Effector CD4-positive, alpha-beta T cell (primary cell): ENCODE measurements at places on chromosomes 13 and 19.
A peak's percentile ranks its signal among the peaks of the same experiment; 100 is the strongest.

GRCh38 chr19:41792513-41793413, 3.6 kb upstream of the CEACAM3 start:
- peak; percentile 28 for DNase-seq

DNA sequence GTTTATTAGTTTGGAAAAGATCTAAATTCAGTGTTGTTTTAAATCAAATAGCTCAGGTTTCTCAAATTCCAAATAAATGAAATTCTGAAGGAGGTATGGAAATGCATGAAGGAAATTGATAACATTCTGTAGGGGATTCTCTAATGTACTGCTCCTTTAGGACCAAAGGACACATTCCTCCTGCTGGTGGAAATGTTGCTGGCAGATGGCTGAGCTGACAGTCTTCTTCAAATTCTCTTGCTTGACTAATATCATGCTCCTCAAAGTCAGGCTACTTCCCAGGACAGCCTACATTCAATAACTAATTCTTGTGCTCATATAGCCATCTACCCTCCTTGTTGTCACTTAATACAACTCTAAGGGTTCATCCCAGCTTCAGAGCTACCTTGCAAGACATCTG, 1118.5 kb downstream of the PCDH9 start:
- no peak for DNase-seq

- no peak for DNase-seq
These were observed 100.2 kb downstream of the ENOX1 start for GRCh38 chr13:43686557-43686956.

DNA sequence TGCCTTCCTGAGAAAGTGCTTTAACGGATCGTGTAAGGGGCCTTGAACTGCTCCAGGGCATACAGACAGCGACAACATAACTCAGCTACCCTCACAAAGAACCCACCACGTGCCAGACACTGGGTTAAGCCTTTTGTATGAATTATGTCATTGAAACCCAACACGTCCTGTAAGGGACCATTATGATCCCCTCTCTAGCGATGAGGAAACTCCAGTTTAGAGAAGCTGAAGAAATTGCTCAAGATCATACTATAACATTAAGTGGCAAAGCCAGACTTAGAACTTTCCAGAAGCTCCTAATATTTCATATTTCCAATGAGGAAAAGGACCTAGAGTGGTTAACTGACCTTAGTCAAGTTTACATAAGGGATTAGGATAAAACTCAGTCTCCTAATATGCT, 57.0 kb upstream of the RAP2A start:
- no peak for DNase-seq

DNA sequence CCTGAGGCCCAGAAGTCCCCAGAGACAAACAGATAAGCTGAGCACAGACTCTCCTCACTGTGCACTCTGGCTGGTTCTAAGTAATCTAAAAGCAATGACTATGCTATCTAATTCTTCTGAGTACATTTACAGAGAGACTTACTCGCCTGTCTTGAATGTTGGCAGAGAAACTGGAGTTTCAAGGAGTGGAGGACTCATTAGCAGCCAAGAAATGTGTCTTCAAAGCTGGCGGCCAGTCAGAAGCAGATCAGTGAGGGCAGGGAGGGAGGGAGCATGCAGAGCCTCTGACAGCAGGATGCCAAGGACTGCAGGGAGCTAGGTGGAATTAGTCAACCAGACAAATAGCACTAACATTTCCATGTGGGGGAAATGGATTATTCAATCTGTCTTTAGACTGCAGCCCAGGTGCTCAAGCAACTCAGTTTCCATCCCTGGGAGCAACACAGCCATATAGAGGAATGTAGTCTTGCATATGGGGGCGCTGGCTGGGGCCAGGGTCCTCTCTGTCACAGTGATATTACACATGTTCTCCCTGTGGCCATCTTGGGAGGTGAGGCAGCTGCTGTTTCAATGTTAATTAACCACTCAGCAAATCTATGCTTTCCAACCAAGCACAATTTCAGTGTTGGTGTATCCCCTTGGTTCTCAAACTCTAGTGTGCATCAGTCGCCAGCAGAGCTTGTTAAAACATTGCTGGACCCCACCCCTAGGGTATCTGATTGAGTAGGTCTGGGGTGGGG, 97.9 kb downstream of the CCNA1 start:
- DNase-seq = no peak

- DNase-seq = no peak
These were observed 258.6 kb upstream of the DACH1 start for GRCh38 chr13:72125561-72125960.

DNA sequence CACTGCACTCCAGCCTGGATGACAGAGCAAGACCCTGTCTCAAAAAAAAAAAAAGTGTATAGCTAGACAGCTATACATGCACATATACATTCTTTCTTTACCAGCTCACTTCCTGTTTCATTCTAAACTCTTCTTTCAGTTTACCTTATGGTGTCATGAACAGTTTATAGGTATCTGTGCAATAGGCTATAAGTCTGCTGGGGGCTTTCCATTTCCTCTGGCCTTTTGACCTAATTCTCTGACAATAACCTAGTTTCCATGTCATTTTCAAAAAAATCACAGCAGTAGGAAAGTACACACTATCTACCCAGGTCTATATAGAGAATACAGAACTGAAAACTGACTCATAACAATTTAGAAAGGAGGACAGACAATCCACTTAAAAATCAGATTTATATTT, 24.4 kb upstream of the URAD start:
- DNase-seq = no peak

DNA sequence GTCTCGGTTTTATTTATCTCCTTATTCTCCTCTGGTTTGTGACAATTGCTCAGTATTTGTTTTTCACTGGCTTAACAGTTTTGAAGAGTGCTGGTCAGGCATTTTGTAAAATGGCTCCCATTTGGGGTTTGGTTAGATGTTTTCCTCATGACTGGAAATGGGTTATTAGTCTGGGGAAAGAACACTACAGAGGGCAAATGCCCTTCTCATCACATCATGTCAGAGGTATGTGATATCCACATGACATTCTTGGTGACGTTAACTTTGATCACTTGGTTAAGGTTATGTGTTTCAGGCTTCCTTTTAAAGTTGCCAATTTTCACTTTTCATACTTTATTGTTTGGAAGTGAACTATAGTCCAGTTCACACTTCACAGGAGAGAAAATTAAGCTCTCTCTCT, 74.8 kb upstream of the KLHL1 start:
- DNase-seq = no peak

GRCh38 chr19:14103310-14103709, 12.8 kb upstream of the SAMD1 start:
- DNase-seq = no peak

- no peak for DNase-seq
These were observed 1.9 kb downstream of the NHLRC3 start for GRCh38 chr13:39040206-39040605.

GRCh38 chr19:32255536-32256295, 89.7 kb upstream of the ZNF507 start:
- DNase-seq = no peak

- no peak for DNase-seq
These were observed 37.4 kb upstream of the TEX29 start for GRCh38 chr13:111282997-111283396.

DNA sequence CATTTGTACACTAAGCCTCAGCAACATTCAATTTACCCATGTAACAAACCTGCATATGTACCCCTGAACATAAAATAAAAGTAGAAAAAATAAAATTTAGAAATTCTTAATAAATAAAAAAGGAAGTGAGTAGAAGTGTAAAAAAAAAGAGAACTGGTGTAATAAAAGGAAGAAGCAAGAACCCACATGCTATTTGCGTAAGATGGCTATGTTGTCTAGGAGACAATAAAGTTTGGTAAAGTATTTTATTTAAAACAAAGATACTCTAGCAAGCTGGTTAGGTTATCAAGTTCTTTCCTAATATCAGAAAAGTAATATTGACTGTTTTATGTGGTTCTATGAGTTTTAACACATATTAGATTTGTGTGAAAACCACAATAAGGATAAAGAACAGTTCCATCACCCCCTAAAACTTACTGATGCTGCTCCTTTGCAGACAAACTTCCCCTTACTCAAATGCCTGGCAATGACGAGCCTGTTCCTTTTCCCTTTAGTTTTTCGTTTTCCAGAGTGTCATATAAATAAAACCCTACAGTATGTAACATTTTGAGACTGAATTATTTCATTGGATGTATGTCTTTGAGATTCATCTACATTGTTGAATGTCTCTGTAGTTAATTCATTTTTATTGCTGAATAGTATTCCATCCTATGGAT, 98.9 kb downstream of the TNFSF13B start:
- no peak for DNase-seq

- DNase-seq = no peak
These were observed 1255.4 kb upstream of the SPRY2 start for GRCh38 chr13:81596224-81596753.

DNA sequence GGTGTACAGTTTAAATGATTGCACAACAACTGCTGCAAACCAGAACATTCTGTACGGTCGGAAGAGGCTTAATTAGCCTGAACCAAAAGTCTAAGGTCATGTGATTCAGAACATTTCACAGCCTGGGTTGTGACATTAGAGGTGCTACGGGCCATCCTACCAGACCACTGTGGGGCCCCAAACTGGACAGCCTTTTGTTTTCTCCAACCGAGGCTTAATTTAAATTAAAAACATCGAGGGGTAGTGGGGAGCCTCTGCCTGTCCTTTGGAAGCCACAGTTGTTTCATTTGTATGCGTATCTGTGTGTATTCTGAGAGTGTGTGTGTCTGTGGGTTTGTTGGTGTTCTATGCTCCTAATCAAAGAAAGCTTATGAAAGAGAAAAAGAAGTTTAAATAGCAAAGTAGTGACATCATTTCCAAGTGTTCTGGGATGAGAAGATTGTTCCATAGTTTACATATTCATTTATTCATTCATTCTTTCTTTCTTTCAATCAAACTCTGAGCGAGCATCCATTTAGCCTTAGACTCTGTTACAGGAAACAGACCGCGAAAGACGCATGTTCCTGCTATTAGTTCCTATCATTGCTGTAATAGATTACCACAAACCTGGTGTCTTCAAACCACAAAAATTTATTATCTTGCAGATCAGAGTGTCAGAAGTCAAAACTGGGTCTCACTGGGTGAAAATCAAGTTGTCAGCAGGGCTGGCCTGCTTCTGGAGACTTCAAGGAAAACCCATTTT, 444.8 kb downstream of the FOXO1 start:
- DNase-seq = peak; percentile 18

- DNase-seq = no peak
These were observed 35.4 kb downstream of the PAN3 start for GRCh38 chr13:28173793-28174192.

GRCh38 chr13:67258482-67258881, 28.3 kb upstream of the PCDH9 start:
- DNase-seq = no peak

GRCh38 chr19:11361771-11362731, 6.8 kb downstream of the PLPPR2 start:
- no peak for DNase-seq

- peak; percentile 63 for DNase-seq
These were observed 19.9 kb downstream of the ZSWIM9 start for GRCh38 chr19:48190288-48190884.

- peak; percentile 46 for DNase-seq
These were observed 24.2 kb downstream of the C19orf12 start for GRCh38 chr19:29690842-29691241.

DNA sequence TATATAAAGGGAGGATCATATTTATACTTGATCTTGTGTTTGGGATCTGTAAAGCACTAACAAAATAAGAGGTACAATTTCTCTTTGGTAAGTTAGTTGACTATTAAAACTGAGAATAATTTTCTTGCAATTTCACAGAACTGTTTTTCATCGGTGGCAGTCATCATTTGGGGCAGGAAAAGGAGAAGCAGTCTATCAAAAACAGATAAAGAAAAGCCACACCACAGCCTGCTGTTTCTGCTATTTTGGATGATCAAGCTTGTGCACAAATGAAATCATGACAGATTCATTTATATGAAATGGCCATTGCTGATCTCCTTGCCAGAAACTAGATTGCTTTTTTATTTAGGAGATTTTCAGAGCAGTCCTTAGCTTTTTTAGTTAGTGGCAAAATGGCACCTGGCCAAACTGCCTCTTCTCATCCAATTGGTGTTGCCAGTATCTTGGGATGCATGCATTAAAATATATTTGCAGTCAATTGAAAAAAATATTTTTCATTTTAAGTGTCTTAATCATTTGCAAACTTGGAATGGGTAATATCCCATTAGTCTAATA, 326.0 kb downstream of the HS6ST3 start:
- no peak for DNase-seq

DNA sequence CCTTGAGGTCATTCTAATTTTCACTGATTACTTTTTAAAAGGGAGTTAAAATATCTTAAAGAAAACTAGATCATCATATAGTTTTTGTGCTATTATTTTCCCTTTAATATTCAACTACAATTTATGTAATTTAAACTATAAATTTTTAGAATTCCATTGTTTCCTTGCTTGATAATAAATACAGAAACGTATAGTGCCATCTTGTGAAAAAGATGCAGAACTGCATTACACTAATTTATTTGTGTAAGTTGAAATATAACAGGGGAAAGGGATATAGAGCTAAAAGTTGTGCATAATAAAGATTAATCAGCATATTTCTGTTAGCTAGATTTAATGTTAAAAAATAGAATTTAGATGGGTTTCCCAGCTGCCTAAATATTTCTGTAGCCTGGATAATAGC, 61.5 kb upstream of the TDRD3 start:
- DNase-seq = no peak

DNA sequence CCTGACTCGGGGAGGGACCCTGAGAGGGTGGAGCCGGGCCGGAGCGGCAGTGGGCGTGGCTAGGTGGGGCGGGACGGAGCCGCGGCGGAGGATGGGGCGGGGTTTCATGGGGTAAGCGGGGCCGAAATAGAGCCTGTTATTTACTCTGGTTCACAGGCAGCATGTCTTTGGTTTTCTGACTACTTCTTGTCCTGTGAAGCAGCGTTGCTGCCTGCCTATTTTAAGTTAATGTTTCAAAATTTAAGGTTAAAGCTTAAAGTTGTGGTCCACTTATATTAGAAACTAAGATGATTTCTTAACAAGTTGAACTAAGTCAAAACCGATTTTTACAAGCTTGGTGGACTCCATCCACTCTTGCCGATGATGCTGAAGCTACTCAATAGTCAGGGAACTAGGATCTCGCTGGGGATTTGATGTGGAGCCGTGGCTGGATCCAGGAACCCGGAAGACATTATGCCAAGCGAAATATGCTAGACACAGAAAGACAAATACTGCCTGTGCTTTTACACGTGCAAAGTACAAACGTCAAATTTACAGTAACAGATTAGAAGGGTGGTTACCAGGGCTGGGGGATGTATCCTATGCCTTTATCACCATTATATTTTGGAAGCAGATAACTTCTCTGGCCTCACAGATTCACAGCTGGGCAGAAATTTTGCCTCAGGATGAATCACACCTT, 433 bp upstream of the ZNF616 start:
- DNase-seq = no peak

DNA sequence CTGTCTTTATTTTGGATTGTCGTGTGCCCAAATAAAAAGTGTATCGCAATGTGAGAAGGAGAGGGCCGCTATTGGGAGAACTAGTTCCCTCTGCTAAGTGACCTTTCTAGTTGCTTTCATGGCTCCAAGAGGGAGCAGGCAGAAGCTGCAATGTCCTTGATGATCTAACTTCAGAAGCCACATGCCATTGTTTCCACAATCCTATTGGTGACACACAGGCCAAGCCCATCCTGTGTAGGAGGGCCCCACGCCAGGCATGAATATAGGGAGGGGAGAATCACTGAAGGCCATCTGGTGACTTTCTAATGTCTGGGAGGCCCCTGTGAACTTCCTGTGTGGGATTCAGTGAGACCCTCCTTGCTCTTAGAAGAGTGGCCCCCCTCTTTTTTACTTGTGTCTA, 47.8 kb upstream of the KPNA3 start:
- no peak for DNase-seq

- no peak for DNase-seq
These were observed 515 bp upstream of the ZNF324B start for GRCh38 chr19:58450856-58451357.
